Caco-2 (cell line): ENCODE measurements at places on chromosomes 13 and 19.

GRCh38 chr13:49625392-49626079, 2.8 kb upstream of the ARL11 start:
- DNase-seq: no peak

DNA sequence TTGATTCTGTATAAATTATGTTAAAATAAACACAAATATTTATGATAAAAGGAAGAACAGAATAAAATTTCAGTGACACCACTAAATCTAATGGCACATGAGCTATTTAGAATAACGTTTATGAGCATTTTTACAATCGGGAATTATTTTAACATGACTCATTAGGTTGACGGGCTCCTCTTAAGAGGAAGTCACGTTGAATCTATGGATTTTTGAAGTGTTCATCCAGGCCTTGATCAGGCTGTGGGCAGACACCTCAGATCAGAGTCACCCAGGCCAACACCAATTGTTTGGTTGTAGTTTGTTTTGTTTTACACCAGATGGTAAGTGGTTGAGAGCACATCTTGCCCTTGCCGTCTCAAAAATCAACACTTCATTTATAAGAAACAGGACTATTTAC, 257.8 kb downstream of the FOXO1 start:
- no peak for DNase-seq

DNA sequence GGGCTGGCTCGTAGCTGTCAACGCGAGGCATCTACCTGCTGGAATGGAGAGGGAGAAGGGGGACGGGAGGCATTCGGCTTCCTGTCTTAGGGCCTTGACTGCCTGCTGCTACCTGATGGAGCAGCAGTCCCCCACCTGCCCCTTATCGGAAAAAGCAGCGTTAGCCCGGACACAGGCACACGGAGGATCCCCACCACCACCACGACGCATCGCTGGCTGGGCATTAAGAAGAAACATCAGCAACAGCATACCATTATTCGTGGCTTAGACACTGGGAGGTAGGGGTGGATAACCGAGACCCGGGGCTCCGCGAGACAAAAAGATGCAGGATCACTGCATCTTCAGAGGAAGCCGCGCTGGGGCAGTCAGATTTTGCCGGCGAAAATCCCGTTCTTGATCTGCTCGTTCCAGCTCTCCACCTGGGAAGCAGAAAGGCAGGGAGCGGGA, 1.1 kb downstream of the COX6B2 start:
- no peak for DNase-seq

DNA sequence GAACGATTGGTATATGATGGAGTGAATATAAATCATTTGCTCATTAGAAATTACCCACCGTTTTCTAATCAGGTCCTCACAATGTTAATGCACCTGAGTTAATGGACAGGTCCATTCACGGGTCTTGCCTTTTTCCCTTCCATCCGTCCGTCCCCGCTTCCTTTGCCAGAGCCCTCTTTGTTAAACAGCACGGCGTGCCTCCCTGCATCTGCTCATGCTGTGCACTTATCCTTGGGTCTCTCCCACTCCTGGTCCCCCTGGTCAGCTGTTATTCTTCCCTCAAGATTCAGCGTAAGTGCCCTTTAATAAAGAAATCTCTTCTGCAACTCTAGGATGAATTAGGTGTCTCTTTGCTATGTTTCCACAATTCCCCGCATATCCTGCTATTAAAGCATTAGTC, 324.5 kb downstream of the DNAJC15 start:
- no peak for DNase-seq

DNA sequence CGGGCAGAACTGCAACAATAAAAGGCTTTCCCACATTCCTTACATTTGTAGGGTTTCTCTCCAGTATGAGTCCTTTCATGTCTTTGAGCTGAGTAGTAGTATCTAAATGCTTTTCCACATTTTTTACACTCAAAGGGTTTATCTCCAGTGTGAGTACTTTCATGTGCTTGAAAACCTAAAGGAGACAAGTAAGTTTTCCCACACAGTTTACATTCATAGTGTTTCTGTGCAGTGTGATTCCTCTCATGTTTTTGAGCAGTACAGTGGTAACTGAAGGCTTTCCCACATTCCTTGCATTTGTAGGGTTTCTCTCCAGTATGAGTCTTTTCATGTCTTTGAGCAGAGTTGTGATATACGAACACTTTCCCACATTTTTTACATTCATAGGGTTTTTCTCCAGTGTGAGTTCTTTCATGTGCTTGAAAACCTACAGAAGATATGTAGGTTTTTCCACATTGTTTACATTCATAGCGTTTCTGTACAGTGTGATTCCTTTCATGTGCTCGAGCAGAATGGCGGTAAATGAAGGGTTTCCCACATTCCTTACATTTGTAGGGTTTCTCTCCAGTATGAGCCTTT, 47.0 kb downstream of the ZNF44 start:
- DNase-seq: no peak

GRCh38 chr19:7928741-7929701, 3.1 kb upstream of the CTXN1 start:
- no peak for DNase-seq

DNA sequence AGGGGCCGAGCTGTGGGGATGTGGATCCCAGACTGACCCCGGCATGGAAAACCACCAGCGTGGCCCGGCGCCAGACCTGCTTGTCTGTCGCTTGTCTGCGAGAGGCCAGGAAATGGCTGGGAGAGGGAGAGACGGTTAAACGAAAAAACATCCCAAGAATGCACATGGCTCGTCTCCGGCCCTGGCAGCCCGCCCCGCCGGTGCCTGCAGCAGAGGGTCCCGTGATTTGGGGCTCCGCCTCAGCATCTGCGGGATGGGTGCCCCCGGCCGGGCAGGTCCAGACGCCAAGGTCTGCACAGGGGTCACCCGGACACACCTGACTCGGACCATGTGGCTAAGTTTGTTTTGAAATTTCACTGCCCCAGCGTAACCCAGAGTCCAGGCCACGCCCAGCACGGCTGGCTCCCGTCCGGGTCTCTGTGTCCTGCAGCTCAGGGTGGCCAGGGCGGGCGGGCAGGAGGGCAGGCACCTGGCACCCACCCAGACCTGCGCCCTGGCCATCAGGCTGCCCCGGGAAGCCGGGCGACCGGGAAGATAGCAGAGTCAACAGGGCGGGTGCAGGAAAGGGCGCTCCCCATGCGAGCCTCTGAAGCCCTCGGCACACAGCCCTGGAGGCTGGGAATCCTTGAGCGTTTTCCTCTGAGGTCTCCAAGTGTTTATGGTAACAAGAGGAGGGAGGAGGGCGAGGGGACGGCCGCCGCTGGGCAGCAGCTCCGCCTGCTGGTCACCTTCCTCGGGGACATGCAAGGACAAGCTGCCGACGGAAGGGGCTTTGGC, 103.2 kb downstream of the GADD45B start:
- DNase-seq: peak; percentile 88

DNA sequence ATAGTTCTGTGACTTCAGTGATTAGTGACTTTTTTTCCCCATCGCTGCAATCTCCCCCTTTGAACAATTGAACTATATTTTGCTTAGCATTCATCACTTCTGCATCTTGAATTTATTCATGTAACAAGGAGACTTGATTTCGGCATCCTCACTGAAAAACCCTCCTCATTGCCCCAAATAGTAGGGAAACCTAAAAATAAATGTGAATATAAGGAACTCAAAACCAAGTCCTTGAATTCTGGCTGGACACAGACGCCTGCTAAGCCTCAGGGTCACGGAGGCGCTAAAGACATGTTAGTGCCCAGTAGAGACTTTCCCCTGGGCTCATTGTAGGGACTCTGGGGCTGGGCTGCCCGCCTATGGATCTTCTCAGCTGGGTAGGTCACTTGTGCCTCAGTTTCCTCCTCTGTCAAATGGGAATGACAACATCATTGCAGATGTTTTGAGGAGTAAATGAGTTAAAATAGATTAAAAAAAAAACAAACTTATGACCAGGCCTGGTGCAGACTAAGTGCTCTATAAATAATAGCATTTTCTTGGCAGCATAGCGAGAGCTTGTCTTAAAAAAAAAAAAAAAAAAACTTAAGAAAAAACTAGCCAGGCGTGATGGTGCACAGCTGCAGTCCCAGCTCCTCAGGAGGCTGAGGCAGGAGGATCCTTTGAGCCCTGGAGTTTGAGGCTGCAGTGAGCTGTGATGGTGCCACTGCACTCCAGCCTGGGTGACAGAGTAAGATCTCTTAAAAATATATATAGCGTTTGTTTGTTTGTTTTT, 1.8 kb upstream of the ADGRE5 start:
- DNase-seq: no peak

- no peak for DNase-seq
Measured at GRCh38 chr13:47673009-47673850, 327.8 kb downstream of the SUCLA2 start.

GRCh38 chr13:37641391-37641790, 42.8 kb upstream of the POSTN start:
- DNase-seq: no peak

DNA sequence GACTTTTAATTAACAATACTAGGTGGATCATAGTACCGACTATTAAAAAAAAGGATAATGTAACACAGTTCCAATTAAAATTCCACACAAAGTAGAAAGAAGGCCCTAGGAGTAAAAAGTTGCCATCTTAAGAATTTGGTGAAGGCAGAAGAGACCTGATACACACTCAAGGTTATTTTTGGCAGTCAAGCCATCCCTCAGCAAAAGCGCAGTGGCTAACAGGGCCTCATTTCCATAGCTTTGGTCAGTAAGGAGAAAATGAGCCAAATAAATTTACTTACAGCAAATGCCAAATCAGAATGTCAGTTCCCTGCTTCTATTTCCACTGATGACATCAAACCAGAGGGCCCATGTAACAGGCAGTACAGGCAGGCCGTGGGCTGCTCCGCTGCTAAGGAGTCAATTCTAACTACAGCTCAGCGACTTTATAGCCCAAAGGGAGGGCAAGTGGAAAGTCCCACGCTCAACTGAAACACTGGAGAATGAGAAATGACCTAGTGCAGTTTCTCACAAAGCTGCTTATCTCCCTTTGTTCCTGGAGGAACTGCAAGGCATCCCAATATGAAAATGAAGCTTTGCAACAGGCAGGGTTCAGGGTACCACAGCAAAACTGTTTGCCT, 6.3 kb downstream of the ARGLU1 start:
- DNase-seq: no peak

DNA sequence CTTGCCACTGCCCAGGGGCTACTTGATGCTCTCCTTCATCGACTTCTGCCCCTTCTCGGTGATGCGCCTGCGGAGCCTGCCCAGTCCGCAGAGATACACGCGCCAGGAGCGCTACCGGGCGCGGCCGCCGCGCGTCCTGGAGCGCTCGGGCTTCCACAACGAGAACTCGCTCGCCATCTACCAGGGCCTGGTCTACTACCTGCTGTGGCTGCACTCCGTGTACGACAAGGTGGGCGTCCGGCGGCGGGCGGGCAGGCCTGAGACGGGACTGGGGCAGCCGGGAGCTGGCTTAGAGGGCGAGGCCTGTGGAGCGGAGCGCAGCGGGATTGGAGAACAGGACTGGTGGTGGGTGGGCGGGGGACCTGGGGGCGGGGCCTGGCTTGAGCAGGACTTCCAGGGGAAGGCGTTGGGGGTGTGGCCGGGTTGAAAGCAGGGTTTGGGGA, 12.7 kb upstream of the PSMD8 start:
- peak; percentile 94 for DNase-seq

- no peak for DNase-seq
Measured at GRCh38 chr19:14556662-14557188, 15.1 kb downstream of the NDUFB7 start.

DNA sequence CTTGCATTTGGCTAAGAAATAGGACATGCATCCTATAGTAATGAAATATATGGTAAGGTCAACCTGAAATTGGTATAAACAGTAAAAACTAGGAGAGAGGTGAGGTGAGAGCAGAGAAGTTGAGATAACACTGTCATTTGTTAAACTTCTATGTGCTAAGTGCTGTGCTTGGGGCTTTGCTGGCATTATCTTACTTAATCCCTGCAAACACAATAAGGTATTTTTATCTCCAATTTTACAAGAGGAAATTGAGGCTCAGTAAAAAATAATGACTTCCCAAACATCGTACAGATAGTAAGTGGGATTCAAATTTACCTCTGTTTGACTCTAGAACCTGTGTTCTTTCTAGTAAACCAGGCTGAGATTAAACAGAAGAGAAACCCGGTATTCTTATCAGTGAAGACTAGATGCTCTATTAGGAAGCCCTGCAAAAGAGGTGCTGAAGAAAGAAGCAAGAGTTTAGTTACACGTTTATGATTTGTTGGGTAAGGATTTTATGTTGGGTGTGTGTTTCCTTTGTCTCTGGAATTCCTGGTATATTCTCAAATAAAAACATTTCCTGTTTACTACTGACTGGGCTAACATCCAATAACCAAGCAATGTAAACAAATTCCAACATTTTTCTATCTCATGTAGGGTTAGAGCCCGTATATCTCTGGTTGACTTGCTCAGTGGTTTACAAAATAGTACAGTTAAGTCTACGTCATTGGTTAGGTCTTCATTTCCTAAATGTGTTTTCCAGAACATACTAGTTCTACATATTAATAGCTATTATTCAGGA, 137.3 kb upstream of the FNDC3A start:
- DNase-seq: no peak

DNA sequence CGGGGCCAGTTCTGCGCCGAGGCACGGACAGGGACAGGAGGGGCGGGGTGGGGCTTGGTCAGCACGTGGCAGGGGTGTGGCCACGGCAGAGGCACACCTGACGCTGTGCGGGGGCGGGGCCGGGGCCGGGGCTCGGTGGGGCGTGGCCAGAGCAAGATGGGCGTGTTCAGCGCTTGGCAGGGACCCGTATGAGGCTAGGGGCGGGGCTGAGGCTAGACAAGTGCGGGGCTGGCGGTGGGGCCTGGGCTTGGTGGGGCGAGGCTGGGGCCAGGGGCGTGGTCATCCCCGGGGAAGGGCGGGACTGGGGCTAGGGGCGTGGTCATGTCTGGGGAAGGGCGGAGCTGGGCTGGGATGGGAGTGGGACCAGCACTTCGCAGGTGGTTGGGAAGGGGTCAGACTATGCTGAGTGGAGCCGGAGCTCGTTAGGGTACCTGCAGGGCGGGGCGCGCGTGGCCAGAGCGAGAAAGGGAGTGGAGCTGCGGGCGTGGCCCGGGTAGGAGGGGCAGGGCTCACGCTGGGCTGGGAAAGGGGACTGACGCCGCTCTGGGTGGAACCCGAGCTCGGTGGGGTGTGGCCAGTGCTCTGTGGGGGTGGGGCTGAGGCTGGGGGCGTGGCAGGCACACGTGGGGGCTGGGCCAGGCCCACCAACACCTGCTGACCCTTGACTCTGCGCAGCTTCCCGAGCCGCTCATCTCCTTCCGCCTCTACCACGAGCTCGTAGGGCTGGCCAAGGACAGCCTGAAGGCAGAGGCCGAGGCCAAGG, 12.8 kb downstream of the POLR2E start:
- DNase-seq: peak; percentile 70

GRCh38 chr13:34358811-34359513, 541.0 kb downstream of the RFC3 start:
- DNase-seq: no peak

GRCh38 chr13:75986818-75987217, 350.7 kb downstream of the LMO7 start:
- no peak for DNase-seq

GRCh38 chr13:30257468-30258099, 49.8 kb downstream of the KATNAL1 start:
- DNase-seq: no peak

GRCh38 chr13:44048326-44048725, 168.6 kb downstream of the LACC1 start:
- no peak for DNase-seq

GRCh38 chr19:10615429-10616023, 9.8 kb upstream of the SLC44A2 start:
- DNase-seq: no peak

- DNase-seq: no peak
Measured at GRCh38 chr13:49319951-49320350, 72.2 kb downstream of the CDADC1 start.
